ENCODE measurements at places on chromosomes 13 and 19. TPM values are rescaled to one million over a fixed set of nuclear protein-coding genes. Genes with fewer than 3 reads are reported as not detected.

The NPHS1 gene
- 15.7 TPM for total RNA-seq

The KLF1 gene
- total RNA-seq = not detected

The LIG4 gene
- 18.6 TPM for total RNA-seq

DNA sequence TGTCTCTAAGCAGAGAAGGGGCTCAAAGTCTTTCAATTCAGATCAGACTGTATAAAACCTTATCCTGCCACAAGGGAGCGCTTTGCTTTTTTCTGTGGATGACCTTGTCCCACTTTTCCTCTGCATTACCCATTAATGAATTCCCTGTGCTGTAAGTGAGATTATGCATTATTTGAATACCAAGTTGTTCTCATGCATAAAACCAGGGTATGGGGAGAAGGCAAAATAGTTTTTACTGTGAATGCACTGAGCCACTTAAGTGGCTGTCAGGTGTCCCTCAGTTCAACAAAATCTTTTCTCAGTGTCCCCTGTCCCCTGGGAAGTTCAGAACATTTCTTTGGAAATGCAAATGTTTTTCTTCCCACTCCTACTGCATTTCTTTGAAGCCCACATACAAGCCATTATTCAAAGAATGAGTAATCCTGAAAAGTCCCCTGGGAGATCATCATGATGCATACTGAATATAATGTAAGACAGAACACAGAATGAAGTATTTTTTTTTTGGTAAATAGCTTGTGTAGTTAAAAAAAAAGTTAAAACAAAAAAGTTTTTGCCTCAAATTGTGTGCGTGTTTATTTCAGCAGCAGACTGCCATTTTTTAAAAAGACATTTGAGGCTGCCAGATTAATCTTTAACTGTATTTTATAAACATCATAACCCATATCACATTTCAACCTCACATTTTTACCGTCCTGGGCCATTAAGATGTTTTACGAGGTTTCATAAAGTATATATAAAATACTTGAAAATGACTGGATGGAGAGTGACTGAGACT, 506.7 kb upstream of the PCDH9 start:
- H3K36me3 ChIP-seq = no peaks in the 10 kb centered on the region
- peaks cover 6% of the 10 kb centered on the region for H3K4me1 ChIP-seq
- H3K27ac ChIP-seq = no peak overlapping the region
- peaks cover 3% of the 10 kb centered on the region for H3K27me3 ChIP-seq
- H3K4me3 ChIP-seq = no peak overlapping the region

- H3K27ac ChIP-seq = no peak overlapping the region
- no peaks in the 10 kb centered on the region for H3K27me3 ChIP-seq
- H3K36me3 ChIP-seq = no peaks in the 10 kb centered on the region
- H3K4me1 ChIP-seq = no peaks in the 10 kb centered on the region
- no peak for DNase-seq
- no peak overlapping the region for H3K4me3 ChIP-seq
These were observed 2.9 kb downstream of the C13orf46 start for GRCh38 chr13:113970810-113971470.

GRCh38 chr19:32265995-32266394, 79.4 kb upstream of the ZNF507 start:
- DNase-seq = no peak
- peaks cover 40% of the 10 kb centered on the region for H3K27me3 ChIP-seq
- no peak overlapping the region for H3K27ac ChIP-seq

DNA sequence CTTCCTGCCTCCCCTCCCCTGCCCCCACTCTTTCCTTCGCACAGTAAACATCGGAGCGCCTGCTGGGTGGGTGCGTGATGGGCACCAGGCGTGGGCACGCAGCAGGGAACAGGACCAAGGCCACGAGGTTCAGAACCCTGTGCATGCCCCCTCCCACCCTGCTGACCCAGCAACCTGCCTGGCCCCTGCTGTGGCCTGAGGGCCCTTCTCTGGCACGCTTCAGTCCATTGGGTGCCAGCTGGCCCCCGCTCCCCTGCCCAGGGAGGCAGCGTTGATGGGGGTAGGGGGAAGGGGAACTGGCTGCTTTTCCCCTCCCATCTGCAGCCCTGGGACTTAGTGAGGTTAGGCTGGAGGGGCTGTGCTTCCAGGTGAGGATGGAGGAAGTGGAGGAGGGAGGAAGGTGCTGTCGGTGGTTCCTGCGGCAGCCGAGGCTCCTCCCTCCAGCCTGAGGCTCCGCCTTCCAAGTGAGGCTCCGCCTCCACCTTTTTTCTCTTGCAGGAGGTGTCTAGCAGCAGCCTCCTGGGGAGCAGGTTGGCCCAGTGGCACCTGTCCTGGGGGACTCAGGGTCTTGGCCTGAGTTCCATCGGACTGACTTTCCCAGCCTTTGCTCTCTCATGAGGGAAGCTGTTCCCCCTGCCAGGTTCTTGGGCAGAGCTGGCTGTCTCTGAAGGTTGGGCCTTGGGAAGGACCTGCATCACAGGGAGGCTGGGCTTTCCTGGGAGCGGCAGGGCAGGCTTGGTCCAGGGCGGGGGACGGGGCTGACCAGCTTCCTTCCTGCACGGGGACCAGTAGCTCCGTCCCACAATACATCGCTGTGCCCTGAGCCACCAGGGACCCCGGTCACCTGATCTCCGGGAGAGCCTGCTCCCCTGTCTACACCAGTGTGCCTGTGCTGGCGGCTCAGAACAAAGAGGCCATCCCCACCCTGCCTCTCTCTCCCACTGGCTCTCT, 7.3 kb downstream of the PIAS4 start:
- no peaks in the 10 kb centered on the region for H3K27me3 ChIP-seq
- DNase-seq = no peak
- no peak overlapping the region for H3K27ac ChIP-seq
- H3K36me3 ChIP-seq = peaks cover 4% of the 10 kb centered on the region
- no peak overlapping the region for H3K4me3 ChIP-seq
- peaks cover 9% of the 10 kb centered on the region for H3K4me1 ChIP-seq

DNA sequence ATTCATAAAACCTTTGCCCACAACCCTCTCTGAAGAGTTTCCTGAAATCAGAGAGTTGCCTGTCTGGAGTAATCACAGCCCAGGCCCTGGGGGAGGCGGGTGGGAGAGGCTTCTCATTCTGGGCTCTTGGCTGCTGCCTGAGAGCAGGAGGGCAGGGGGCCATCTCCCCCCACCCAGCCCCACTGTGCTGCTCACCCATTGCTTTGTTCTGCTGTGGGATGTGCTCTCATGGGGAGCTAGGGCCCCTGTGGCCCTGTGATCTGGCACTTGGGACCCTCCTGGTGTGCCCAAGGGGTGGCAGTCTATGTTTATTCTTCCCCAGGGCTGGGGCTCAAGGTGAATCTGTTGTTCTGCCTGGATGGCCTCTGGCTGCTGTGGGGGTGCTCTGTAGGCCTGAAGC, 6.1 kb downstream of the KCTD15 start:
- H3K36me3 ChIP-seq = peaks cover 13% of the 10 kb centered on the region
- no peaks in the 10 kb centered on the region for H3K27me3 ChIP-seq
- H3K4me1 ChIP-seq = peaks cover 6% of the 10 kb centered on the region
- no peak for DNase-seq
- H3K27ac ChIP-seq = no peak overlapping the region

- H3K36me3 ChIP-seq = peaks cover 49% of the 10 kb centered on the region
- DNase-seq = no peak
- peaks cover 8% of the 10 kb centered on the region for H3K4me1 ChIP-seq
- no peak overlapping the region for H3K27ac ChIP-seq
- H3K27me3 ChIP-seq = no peaks in the 10 kb centered on the region
These were observed 138.4 kb downstream of the ATP11A start for GRCh38 chr13:112828082-112828699.

DNA sequence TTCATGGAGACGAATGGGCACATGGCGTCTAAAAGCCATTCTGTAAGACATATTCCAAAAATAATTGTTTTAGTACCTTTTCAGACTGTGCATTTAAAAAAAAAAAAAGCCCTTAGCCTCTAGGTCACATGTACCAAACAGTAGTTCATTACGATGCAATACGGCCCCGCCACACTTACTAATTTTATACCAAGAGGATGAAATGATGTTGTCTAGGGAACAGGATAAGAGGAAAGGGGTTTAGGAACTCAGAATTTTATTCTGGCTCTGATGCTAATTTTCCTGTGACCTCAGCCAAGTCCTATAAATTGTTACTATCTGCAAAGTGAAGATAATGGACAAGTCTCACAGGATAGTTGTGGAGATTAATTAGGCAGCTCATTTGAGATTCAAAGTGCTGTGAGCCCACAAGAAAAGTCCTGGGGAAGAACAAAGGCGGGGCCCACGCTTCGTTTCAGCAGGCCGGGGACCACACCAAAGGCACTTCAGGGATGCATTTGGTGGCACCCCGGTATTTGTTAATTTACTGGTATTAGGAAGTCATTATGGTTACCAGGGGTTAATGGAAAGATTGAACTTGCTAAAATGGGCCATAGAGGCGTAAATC, 511.1 kb downstream of the IRS2 start:
- DNase-seq = no peak
- no peak overlapping the region for H3K27ac ChIP-seq
- no peaks in the 10 kb centered on the region for H3K36me3 ChIP-seq
- no peak overlapping the region for H3K4me3 ChIP-seq

DNA sequence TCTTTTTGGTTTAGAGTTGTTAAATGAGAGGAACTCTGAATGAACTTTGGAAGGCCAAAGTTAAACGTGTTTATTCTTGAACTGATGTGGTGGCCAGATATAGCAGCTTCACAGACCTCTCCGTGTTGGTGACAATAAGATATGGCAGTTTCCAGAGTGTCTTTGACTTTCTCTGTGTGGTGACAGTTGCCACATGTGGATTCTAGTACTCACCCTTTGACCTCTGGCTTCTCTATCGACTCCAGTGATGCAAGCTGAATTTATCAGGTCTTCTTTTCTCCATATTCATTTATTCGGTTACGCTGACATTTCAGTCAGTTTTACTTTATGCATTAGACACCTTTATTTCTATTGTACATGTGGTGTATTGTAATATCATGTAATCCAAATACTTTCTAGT, 1469.5 kb downstream of the SLITRK1 start:
- DNase-seq = no peak
- no peaks in the 10 kb centered on the region for H3K27me3 ChIP-seq
- H3K4me1 ChIP-seq = peaks cover 5% of the 10 kb centered on the region

Data from progenitor cell of endocrine pancreas (in vitro differentiated cells).